Stimulated activated CD4-positive, alpha-beta T cell treated with anti-CD3 and anti-CD28 coated beads, Interleukin-4, amount 100 ng/mL, for 1 hour (primary cell): ENCODE measurements at places on chromosomes 7 and 10.

DNA sequence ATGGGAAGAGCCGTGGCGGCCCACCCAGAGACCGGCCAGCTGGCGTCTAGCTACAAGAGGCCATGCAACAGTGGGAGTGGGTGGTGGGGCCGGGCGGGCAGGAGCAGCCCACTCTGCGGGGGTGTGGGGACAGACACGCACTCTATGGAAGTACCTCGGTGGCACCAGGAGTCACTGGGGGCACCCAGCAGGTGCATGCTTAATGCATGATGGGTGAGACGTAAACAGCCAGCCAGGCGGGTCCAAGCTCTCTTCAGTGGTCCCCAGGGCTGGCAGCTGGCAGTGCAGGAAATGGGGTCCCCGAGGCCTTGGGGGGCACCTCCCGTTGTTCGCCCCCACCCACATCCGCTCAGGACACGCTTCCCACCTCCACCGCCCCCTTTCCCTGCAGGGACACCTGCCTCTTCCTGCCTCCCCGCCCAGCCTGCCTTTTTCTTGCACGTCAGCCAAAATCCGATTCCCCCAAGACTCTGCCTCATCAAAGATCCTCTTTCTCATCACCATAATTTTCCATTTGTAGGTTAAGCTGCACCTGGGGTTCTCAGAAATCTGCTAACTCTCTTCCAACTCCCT lies 22.6 kb upstream of the PSMG3 start:
- no peak for DNase-seq

- DNase-seq, result no peak
Observed at GRCh38 chr10:106185951-106186350, 978.6 kb downstream of the SORCS1 start.

DNA sequence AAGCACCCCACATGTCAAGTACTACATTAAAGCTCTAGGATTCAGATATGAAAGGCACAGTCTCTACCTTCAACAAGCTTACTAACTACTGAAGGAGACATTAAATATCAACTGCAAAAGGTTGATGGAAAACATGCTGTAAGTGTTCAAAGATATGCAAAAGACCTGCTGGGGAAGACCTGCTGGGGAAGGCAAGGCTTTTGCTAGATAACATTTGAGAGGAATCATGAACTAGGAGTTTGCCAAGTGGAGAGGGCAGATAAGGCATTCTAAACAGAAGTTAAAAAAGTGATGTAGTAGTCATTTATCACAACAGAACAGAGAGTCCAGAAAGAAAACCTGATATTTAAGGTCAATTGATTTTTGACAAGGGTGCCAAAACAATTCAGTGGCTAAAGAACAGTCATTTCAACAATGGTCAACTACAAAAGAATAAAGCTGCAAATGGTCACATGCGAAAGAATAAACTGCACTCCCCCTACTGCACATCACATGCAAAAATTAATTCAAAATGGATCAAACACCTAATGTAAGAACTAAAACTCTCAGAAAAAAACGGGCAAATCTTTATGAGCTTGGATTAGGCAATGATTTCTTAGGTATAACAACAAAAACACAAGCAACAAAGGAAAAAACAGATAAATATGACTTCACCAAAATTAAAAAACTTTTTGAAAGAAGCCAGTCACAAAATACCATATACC lies 23.0 kb upstream of the MSS51 start:
- DNase-seq, result no peak

- no peak for DNase-seq
Observed at GRCh38 chr7:116630932-116631671, 40.9 kb upstream of the MET start.

GRCh38 chr10:97879241-97879640 lies 29.6 kb downstream of the GOLGA7B start:
- no peak for DNase-seq

- DNase-seq, result no peak
Observed at GRCh38 chr10:119546009-119546408, 3.5 kb upstream of the RGS10 start.

DNA sequence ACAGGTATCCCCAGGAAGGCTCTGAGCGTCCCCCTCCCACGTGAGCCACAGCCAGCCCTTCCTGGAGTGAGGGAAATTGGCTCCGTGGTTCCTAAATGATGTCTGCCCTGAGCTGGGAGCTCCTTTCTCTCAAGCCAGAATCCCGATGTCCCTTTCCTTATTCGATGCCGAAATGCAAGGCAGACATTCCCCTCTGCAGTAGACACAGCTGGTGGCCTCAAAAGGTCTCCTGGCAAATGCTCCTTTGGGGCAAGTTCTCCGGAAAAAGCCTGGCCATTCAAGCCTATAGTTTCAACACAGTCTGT lies 98.9 kb downstream of the HIP1 start:
- DNase-seq, result no peak

DNA sequence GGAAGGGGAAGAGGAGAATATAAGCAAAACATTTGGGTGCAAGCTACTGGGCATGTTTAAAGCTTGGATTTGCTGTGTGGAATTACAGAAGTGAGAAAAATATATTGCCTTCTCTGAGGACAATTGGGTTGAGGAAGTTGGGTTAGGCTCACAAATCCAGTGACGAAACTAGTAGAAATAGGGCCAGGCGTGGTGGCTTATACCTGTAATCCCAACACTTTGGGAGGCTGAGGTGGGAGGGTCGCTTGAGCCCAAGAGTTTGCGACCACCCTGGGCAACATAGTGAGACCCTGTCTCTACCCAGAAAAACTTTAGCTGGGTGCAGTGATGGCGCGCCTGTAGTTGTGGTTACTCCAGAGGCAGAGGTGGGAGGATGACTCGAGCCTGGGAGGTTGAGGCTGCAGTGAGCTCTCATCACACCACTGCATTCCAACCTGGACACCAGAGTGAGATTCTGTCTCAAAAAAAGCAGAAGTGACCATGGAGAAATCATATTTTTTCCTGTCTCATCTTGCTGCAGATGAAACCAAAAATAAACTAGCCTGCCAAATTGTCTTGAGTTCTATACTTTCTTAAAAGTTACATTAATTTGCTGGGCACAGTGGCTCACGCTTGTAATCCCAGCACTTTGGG lies 22.4 kb downstream of the NRBF2 start:
- no peak for DNase-seq

DNA sequence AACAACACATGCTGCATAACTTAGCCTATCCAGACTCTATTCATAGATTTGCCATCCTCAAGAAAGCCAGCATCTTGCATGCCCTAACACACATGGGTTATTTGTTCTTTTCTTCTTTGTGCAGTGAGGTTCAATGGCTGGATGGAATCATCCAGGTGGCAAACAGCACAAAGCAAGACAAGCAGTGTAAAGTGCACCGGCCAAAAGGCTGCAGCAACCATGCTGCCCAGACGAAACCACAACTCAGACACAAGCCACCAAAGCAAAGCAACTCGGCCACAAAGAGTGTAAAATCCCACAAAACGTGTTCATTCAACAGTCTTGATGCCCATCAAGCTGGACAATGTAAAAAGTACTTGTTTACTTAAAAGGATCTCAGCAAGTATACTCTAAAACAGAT lies 76.9 kb downstream of the PIP4K2A start:
- DNase-seq, result no peak

GRCh38 chr10:43125274-43125845 lies 12.9 kb upstream of the CSGALNACT2 start:
- DNase-seq, result no peak

GRCh38 chr10:121595351-121595805 lies 2.9 kb downstream of the FGFR2 start:
- no peak for DNase-seq

GRCh38 chr10:29746080-29746797 lies 111.5 kb upstream of the SVIL start:
- no peak for DNase-seq

- DNase-seq, result no peak
Observed at GRCh38 chr10:31128536-31128935, 96.9 kb upstream of the ZNF438 start.

- no peak for DNase-seq
Observed at GRCh38 chr7:2621061-2621828, 10.5 kb upstream of the TTYH3 start.

DNA sequence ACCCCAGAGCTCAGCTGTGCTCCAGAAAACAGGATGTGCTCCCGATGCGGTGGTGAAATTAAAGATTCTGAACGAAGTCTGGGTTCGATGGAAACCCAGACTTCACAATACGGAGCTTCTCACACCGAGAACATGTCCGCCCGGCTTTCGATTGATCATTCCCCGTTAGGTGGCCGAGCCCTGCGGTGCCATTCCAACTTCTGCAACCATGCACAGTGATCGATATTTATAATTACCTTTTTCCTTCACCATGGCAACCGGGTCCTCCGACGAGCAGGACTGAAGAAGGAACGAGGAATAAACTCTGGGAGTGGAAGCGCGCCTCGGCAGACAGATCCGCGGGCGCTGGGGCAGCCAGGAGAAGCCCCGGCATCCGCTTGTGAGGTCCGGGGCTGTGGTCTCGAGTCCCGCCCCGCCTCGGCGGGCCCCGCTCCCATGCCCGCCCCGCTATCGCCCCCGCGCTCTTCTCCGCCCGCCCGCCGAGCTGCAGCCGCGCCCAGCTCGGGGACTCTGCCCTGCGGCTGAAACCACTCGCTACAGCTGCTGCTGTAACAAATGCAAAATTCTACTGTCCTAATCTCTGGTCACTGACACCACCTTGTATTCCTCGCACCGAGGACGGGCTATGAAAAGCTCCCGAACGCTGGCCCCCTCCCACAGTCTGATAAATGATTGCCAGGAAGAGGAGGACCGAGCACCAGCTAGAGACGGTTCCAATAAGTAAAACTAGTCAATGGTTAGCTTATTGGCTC lies 26.2 kb downstream of the ABLIM1 start:
- DNase-seq, result peak; percentile 31

GRCh38 chr10:10910634-10911033 lies 107.0 kb upstream of the CELF2 start:
- DNase-seq, result no peak

- no peak for DNase-seq
Observed at GRCh38 chr7:11478426-11478825, 353.6 kb downstream of the THSD7A start.

GRCh38 chr10:57786850-57787750 lies 480.6 kb downstream of the IPMK start:
- DNase-seq, result no peak

- no peak for DNase-seq
Observed at GRCh38 chr10:129523031-129523722, 56.1 kb downstream of the MGMT start.

DNA sequence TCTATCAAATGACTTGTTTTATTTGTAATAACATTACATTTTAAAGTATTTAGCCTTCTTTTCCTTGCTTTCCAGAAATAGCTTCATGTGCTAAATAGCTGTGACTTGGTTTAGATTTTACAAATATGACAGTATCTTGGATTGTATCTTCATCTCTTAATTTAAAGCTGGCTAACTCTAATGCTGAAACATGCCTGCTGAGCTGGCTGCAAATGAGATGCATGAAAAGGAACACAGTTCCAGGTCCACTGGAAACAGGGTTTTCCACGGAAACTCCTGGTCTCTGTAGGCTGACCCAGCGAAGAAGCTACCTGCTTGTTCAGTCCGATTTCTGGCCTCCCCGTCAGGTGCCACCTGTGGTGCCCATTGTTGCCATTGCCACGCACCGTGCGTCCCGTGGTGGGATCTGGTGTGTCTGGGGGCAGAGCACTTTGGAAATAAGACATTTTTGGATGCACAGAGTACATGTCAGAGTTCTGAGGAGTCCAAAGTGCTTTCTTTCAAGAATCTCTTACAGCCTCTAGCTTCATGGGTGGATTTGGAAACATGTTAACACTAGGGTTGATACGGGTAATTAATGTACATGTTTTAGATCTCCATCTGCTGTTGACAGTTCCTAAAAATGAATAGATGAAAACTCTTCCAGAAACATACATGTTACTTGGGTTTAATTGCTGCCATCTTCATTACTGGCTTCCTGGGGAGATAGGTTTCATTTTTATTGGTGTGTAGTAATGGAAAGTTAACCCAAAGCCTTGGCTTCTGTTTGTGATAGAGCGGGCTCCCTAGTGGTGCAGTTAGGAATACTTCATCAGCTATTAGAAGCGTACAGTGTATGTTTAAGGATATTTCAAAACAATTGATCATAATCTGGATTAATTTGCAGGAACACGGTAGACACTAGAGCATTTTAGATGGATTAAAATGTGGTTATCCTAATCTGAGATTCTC lies 45.0 kb downstream of the SHH start:
- DNase-seq, result no peak

DNA sequence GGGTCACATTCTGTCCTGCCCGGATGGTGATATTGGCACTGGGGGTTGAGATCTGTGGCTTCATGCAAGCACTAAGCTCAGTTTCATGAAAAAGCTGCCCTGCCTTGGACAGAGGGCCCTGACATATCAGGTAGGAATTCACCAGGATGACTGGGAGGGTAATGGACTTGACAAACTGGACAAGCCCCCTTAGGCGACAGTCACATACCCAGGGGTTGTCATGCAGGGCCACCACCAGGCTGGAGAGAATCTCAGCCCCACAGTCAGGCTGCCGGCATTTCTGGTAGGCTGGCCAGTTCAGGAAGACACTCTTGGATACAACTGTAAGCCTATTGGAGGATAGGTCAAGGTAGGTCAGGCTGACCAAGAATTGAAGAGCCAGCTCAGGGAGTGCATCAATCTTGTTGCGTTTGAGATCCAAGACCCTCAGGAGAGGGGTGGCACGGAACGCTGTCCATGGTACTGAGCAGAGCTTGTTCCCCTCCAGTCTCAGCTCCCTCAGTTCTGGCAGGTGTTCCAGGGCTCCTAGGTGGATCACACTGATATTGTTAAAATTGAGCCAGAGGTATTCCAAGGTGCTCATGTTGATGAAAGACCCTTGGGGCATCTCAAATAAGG lies 824 bp downstream of the LRIT2 start:
- DNase-seq, result no peak

DNA sequence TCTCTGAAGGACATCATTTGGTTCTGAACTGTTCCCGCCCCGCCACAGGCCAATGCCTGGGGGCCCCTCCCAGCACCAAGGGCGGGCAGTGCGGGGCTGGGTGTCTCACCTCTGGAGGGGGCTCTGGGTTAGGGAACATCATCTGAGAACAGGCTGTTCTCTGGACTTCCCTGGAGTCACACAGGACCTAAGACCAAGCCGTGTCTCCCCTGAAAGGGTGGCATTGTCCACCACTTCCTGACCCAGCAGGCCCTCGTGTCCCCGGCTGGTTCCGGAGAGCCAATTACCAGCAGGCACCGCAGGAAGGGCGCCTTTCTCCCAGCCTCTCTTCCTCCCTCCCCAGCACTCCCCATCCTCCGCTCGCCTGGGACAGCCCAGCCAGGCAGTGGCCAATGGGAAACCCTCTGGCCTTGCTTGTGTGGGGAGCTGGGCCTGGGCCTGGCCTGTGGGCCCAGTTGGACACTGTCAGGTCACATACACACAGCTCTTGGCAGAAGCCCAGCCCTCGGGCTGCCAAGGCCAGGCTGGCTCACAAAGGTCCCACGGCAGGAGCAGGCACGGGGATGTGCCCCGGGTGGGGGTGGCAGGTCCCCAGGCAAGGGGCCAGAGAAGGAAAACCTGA lies 119.5 kb downstream of the SPDYE5 start:
- DNase-seq, result no peak
